Activated gamma-delta T cell treated with anti-CD3 and anti-CD28 coated beads, Interleukin-2, amount 50 U/mL, for 16 hours (primary cell): ENCODE measurements at places on chromosomes 3 and 15.

DNA sequence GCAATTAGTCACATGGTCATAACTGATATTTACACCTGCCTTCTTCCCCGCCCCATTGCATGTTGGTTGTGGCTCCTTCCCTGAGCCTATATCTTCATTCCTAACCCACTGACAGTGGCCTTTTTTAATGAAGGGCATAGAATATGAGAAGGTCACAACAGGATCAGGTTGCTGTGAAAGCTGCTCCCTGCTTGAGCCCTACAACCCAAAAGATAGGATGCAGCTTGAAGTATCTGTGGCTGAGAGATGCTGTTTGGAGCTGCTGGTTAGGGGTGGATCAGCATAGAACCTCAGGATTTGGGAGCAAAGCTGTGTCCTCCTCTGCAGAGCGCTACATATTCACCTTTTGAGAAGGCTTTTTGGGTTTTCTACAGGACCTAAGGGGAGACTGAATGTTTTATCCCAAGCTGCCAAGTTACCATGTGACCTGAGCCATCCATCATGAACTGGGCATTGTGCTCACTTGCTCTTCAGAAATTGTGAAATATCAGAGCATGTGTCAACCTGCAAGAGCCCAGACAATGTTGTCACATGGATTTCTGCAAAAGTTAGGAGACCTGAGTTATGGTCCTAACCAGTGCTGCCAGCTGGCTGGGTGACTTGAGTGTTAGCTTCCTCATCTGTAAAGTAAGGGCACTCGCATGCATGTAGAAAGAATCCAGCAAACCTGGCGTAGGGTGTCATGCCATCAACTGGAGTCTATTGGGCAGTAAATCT lies 49.8 kb upstream of the ARL8B start:
- DNase-seq = no peak

DNA sequence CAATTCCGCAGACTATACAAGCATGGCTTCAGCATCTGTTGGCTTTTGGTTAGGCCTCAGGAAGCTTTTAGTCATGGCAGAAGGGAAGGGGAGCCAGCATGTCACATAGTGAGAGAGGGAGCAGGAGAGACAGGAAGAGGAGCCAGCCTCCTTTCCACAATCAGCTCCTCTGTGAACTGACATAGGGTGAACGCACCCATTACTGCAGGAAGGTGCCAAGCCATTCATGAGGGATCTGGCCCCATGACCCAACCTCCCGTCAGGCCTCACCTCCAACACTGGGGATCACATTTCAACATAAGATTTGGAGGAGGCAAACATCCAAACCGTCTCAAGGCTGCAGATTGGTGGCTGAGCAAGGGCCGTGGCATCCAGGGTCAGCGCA lies 106.3 kb downstream of the LRRK1 start:
- DNase-seq = no peak

DNA sequence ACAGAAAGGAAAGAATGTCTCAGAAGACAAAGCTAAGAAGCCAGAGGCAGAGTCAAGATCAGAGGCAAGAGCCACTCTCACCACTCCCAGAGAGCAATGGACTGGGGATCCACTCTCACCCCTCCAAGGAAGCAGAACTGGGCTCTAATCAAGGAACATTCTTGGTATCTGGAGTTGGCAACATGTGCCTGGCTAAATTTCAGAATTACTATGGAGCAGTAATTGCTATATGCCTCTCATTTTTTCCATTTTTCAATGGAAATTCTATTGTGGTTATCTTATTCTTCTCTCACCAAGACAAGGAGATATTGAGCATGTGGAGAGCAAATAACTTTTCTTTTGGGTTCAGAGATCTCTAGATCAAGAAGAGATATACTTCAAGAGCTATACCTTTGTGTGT lies 22.1 kb downstream of the MASP1 start:
- no peak for DNase-seq

- DNase-seq = no peak
Measured at GRCh38 chr15:45586125-45586524, 1.1 kb upstream of the BLOC1S6 start.

DNA sequence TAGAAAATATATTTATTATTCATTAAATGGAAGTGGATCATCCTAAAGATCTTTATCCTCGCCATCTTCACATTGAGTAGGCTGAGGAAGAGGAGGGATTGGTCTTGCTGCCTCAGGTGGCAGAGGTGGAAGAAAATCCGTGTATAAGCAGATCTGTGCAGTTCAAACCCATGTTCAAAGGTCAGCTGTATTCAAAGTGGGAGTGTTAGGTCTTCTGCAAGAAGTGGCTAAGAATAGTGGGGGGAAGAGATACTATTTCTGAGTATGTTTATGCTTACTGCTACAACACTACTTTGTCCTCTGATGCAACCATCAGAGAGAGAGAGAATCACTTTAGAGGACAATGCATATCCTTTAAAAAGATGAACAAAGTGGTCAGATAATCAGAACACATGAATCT lies 39.5 kb downstream of the YEATS2 start:
- no peak for DNase-seq

- no peak for DNase-seq
Measured at GRCh38 chr3:45573591-45573990, 21.0 kb upstream of the LIMD1 start.

DNA sequence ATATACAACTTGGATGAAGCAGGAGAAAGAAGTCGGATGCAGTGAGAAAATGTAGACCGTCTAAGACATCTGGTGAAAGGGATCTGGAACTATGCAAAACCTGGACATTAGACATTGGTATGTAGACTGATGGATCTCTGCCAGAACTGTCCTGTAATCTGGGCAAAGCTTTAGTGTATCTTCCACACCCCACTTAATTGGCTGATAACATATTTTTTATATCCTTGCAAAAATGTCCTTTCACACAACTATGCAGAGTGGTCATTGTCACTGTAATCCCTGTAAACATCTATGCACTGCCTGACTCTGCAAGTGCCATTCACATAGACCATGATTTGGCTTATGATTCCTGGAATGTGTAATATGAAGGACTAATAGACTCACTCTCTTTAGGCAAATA lies 163.1 kb downstream of the TUSC7 start:
- no peak for DNase-seq

- DNase-seq = no peak
Measured at GRCh38 chr15:92014281-92015030, 160.9 kb downstream of the SLCO3A1 start.

DNA sequence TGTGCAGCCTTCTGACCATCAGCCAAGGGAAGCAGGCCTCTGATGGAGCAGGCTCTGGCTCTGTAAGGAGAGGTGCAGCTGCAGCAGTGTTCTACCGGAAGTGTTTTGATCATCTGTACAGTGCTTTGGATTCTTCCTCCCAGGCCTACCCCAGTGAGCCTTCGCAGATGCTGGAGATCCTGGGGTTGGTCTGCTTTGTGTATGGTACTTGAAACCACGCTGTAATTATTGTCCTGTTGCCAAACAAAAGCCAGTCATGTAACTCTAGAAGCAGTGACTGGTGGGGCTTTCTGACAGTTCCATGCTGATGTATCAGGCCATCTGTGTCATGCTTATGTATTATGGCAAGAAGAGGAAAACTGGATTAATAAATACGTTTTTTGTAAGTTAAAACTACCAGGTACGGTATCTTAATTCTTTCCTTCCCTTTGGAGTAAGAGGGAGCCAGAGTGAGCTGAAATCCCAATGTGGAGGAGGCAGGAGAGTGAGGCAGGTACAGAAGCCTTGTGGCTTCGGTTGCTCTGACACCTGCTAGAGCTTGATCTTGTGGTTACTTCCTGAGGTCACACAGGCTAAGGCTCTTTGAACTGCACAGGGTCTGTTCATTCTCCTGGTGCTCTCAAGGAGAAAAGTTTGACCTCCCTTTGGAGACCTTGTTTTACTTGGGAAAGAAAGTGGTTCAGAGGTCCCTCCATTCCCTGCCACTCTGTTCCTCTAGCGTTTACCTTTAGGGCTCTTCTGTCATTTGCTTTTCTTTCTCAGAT lies 3.7 kb downstream of the TMEM42 start:
- no peak for DNase-seq

GRCh38 chr15:27244047-27244446 lies 273.1 kb downstream of the GABRG3 start:
- DNase-seq = no peak

- DNase-seq = no peak
Measured at GRCh38 chr3:82891028-82891427, 1129.6 kb upstream of the GBE1 start.

- no peak for DNase-seq
Measured at GRCh38 chr3:8982509-8982908, 19.2 kb upstream of the RAD18 start.

DNA sequence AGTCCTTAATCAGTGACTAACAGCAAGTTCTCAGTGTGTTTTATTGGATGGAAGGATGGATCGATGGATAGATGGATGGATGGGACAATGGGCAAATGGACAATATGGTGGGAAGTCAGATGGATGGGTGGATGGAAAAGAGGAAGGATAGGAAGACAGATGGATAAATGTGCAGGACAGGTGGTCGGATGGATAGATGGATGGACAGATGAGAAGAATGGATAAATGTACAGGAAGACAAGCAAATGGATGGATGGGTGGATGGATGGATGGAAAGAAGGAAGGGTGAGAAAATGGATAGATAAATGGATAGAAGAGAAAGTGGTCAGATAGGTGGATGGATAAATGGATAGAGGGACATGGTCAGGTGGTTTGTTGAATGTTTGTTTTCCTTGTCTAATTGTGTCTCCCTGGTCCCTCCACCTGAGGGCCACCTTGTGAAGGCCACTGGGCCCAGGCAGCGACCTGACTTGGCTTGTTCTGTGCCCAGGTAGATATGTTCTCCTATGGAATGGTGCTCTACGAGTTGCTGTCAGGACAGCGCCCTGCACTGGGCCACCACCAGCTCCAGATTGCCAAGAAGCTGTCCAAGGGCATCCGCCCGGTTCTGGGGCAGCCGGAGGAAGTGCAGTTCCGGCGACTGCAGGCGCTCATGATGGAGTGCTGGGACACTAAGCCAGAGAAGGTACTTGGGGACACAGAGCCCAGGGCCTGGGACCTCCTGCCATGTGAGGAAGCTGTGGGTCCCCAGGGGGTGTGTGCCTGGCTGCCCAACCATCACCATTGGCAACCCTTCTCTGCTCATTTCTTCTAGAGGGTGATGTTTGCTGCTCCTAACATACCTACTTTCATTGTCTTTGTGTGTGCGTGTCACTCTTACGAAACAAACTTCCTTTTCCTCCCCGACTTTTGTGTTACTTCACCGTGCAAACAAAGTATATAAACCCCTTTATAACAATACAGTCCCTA lies 137.5 kb downstream of the LRRK1 start:
- no peak for DNase-seq

DNA sequence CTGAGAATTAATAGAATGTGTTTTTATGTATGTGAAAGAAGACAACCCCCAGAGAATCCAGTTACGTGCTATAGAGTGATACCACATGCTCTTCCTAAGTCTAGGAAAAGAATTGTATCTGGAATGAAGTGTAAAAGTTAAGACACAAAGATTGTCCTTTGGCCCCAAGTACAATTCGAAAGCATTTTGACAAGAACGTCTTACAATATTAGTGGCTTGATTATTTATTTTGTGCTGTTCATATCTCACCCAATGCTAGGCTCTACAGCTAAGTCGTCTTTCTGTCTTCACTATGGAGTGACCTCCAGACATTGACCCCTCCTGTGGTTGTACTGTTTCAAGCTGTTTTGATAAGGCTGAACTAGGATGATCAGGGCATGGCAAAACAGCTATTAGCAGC lies 345.7 kb upstream of the C2CD4B start:
- DNase-seq = no peak

GRCh38 chr3:100352296-100353231 lies 18.0 kb downstream of the NIT2 start:
- no peak for DNase-seq

- no peak for DNase-seq
Measured at GRCh38 chr3:82004266-82004665, 242.8 kb upstream of the GBE1 start.

GRCh38 chr3:171569571-171570132 lies 109.4 kb upstream of the TNIK start:
- DNase-seq = no peak

- no peak for DNase-seq
Measured at GRCh38 chr15:70281811-70282307, 184.1 kb upstream of the TLE3 start.
